ENCODE measurements at places on chromosomes 5 and 9. TPM values are rescaled to one million over a fixed set of nuclear protein-coding genes. Genes with fewer than 3 reads are reported as not detected.

RNF208 gene
- total RNA-seq: 7.0 TPM

FAM81B gene
- 1.9 TPM for total RNA-seq

HMMR gene
- total RNA-seq: 0.91 TPM

RANBP17 gene
- total RNA-seq: 15.4 TPM

FBLL1 gene
- total RNA-seq: 0.47 TPM

DNA sequence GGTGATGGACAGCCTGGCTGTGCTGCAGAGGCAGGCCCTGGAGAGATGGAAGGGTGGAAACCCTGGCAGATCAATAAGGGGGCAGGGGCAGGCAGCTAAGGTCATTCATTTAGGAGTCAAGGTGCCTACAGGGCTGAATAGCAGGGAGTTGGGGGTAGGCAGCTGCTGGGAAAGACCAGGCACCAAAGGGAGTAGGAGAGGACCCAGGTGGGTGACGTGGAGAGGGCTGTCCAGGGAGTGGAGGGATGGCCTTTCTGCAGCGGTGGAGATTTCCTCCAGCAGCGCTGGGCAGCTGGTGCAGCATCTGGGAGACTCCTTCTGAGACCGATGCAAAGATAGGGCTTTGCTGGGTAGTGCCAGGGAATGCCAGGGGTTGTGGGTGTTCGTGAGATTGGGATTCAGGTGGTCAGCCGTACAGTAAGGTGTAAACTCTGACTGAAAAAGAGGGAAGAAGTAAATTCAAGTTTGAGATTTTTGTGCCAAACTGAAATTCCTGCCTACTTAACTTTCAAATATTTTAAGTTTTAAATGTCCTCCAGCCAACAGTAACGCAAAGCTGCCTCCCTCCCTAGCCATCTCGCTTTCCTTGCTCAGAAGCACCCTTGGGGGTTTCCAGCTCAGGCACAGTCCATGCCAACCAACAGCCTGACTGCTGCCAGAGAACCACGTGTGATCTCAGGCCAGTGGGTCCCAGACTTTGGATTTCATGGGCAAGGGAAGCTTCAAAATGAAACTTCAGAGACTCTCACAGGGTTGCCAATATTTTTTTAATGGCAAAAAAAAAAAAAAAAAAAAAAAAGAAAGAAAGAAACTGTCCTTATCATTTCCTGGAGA is 18.6 kb upstream of the ANGPTL2 start:
- no peak for DNase-seq

DNA sequence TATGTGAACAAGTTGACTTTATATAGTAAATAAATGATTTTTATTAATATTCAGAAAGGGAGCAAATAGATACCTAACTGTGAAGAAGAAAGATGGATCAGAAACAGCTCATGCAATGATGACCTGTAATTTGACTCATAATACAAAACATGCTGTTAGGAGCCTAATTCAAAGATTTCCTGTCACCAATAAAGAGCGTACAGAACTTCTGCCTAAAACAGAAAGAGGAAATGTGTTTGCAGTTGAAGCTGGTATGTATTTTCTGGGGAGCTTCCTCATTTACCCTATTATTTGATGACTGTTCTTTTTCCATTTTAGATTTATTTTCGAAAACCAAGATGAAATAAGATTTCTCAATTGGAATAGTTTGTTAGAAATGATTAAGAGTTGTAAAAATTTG is 11.4 kb downstream of the YTHDC2 start:
- DNase-seq: no peak

- DNase-seq: peak; percentile 84
Observed at GRCh38 chr9:21031091-21031807, at the start of gene HACD4. Gene HACD4, minus strand, starts transcription at chr9:21031640. Its CDS starts 50 bp downstream, at chr9:21031590.

GRCh38 chr5:68875351-68875750 is 218.5 kb upstream of the SLC30A5 start:
- no peak for DNase-seq

DNA sequence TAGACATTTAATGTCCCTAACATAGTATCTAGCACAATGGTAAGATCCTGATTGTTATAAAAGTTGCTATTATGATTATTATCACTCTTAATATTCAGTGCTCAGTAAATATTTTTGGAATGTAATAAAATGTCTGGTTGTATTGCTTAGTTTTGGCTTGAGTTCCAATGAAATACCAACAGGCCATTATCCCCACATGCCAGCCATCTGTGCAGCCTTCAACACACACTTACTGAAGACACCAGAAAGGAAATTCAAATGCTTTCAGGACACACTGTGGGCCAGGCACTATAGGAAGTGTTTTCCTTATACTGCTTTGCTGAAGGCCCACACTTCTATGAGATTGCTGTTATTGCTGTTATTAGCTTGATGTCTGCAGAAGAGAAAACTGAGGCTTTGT is 157.5 kb downstream of the TRIM32 start:
- DNase-seq: no peak
